Upper lobe of left lung (tissue), 6 donors: ENCODE measurements at places on chromosomes 2 and 18.

- DNase-seq, result peak; percentile 73
Observed at GRCh38 chr18:74081966-74082741, 65.5 kb downstream of the FBXO15 start.

GRCh38 chr2:109609352-109610024 is 4.3 kb downstream of the SEPTIN10 start:
- no peak for DNase-seq

- DNase-seq, result no peak
Observed at GRCh38 chr2:42168459-42169099, 574 bp upstream of the EML4 start.

DNA sequence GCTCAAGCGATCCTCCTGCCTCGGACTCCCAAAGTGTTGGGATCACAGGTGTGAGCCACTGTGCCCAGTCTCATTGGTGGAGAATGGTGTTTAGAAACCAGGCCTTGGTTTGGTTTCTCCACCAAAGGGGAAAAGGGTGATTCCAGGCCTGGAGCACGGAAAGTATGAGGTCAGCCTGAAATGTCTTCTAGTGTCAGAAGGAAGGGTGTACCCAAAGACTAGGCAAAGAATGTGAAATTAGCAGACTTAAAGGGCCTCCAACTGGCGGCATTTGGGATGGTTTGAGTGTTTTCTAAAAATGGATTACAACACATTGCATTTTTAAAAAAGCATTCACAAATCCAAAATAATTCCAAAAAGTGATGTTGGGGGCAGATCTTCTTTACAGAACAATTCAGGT is 139.6 kb downstream of the SH3BP4 start:
- DNase-seq, result no peak

GRCh38 chr2:161980976-161981375 is 93.0 kb downstream of the DPP4 start:
- no peak for DNase-seq

- no peak for DNase-seq
Observed at GRCh38 chr2:9336576-9337314, 86.6 kb downstream of the ITGB1BP1 start.

- DNase-seq, result no peak
Observed at GRCh38 chr2:85930129-85931124, 41.6 kb upstream of the ST3GAL5 start.

DNA sequence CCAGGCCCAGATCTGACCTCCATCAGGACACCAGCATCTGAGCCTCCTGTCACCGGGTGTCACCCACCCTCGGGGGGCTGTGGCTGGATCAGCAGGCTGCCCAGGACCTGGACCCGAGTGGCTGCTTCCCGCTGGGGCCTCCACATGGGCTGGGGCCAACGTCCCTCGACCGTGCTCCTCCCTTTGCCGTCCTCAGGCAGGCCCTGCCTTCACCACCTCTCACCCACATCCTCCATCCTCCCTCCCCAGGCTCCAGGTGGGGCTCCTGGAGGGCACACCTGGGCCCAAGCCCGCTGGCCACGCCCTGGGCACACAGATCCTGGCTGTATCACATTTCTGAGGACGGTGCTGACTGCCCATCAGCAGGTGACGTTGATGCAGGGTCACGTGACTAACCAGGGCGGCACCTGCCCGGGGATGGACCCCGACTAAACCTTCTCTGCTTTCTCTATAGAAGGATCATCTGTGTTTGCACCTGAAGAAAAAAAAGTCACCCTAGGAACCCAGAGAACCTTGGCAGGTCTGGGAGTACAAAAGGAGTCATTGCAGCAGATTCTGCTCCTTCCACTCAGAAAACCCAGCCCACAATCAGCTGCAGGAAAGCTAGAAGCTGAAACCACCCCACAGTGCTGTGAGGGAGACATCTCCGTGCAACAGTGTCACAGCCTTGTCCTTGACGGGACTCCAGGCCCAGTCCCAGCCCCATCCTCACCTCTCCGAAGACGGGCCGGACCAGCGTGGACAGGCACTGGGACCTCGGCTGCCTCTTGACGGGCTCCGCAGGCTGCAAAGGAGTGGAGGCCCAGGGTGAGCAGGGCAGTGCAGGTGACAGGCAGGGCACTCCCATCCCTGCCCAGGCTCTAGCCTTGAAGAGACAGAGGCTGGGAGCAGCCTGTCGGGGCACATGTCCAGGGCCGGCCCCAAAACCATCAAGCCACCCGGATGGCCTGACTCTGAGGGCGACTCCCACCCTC is 11.2 kb downstream of the STK25 start:
- no peak for DNase-seq

DNA sequence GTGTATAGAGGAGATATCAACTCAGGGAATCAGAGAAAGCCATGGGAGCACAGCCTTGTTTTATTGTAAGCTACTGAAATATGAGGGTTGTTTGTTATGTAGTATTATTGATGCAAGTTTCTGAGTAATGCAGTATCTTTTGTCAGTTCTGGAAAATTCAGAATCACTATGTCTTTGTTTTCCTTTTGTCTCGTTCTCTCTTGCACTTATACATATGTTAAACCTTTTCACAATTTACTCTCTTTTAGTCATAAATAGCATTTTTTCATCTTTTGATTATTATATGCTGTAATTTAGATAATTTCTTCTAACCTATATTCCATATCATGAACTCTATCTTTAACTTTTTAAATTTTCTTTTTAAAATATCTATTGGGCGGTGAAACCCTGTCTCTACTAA is 85.0 kb upstream of the COL3A1 start:
- DNase-seq, result no peak

DNA sequence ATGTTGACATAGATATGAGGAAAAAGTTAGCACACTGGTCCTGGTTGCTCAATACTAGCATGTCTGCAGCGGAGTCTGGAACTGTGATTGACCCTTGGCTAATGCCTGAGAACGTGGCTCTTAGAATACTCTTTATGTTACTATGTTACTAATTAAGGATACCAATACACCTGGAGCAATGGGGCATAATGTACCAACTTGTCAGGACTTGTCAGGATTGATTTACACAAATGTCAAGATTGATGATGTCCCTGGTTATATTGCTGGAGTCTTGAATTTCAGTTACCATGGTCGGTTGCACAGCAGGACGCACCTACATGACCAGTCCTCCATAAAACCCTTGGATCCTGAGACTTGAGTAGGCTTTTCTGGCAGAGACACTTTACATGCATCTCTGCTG is 810.9 kb downstream of the CPS1 start:
- no peak for DNase-seq

DNA sequence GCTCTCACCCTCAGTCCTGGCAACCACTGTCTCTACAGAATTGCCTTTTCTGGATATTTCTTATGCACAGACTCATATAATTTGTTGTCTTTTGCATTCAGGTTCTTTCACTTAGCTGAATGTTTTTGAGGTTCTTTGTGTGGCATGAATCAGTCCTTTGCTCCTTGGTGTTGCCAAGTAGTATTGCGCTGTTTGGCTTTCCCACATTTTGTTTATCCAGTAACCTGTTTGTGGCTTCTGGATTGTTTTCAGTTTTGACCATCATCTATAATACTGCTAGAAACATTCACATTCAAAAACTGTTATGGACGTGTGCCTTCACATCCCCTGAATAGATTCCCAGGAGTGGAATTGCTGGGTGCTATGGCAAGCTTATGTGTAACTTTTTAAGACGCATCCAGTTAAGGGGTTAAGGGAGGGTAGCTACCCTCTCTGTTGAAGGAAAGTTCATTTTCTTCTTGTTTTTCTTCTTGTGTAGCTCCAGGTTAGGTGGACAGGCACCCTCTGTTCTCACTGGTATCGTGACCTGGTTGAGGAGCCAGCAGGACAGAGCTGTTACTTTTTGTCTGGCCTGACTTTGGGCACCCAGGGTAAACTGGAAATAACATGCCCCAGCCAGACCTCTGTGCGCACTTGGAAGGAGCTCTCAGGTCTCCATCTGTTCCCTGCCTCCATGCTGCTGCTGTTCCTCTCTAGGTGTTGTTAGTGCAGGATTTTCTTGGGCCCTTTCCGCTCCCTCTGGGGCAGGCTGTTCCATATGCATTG is 29.6 kb downstream of the ARHGAP25 start:
- no peak for DNase-seq

- no peak for DNase-seq
Observed at GRCh38 chr2:8153258-8153718, 528.6 kb upstream of the ID2 start.

DNA sequence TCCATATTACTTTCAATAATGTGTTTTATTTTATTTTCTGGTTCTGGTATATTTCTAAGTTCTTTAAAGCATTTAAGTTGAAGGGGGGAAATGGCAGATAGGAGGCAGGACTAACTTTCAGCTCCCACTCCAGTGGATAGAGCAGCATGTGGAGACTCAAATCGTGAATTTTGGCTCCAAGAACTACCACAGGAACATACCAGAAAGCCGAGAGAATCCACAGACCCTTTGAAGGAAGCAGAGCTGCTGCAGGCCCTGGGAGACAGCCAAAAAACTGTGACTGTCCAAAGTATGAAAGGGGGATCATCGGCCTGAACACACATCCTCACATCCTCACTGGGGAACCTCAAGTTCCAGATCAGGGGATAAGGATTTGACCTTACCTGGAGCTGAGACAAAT is 207.6 kb upstream of the VWC2L start:
- DNase-seq, result no peak

DNA sequence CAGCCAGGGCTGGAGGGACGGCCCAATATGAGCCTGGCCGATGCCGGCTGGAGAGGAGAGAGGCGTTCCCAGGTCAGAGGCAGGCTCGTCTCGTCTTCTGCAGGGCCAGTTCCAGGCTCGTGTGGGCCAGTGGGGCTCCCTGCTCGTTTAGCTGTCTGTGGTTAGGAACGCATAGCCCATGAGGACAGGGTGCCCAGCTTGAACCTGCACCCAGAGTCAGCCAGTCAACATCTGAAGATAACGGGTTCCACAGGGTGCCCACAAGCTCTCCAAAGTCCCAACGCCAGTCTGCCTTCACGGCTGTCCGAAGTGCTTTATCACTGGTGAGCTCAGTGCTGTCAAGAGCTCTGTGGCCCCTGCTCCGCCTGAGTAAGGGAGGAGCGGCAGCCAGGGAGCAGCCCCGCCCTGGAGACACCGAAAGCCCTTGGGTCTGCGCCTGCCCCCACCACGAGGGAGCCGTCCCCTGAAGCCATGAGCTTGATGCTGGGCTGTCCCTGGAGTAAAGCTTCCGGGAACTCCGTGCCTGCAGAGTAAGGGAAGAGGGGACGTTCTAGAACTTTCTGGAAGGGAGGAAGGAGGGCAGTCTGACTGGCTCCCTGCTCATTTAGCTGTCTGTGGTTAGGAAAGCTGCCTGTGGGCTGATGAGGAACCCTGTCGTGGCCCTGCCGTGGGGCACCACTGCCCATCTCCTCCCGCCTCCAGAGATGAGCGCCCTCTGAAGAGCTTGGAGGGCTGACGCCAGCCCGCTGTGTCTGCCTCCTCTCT is 2.7 kb upstream of the HSBP1L1 start:
- DNase-seq, result peak; percentile 81

GRCh38 chr2:101387151-101387834 is at the start of gene CREG2:
TSS of gene CREG2 (minus strand) at chr2:101387503. CDS start at chr2:101387457, 46 bp downstream.
- DNase-seq, result peak; percentile 59

DNA sequence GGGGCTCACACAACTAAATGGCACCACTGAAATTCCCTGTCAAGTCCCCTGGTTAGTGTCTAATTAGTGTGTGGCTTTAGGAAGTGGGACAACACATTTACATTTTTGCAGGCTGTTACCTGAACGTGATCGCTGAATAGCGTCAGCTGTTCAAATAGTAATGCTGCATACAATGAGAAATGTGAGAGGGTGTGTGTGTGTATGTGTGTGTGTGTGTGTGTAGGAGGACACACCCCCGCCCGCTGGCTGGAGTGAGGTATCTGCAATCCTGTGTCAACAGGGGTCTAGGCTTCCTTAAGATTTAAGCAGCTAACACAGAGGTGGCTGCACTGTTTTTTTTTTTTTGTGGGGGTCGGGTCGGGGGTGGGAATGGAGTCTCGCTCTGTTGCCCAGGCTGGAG is 4.8 kb upstream of the LYPD6B start:
- no peak for DNase-seq

DNA sequence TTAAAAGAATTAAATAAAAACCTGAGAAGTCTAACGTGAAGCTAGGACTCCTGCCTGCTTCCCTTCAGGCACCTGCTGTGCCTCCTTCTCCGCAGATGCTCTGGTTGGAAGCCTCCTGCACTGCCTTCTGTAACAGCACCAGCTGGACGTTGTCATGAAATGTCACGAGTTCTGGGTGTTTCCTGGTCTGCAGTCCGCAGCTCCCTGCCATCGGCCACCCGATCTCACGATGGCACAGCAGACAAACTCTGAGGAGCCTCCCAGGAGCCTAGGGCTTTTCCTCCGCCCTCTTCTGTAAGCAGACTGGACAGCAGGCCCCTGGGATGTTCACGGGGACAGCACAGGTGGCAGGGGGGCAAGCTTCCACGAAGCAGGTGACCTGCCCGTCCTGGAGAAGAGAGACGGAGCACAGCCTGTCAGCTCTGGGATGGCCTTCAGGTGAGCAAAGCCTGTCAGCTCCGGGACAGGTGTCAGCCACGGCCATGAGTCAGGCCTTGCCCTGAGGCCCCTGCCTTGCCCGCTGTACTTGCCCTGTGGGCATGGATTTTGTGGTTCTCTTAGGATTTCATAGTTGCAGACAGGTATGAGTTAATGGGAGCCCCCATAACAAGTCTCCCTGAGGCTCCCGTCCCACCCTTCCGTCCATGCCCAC is 110.3 kb downstream of the PXDN start:
- no peak for DNase-seq

- DNase-seq, result peak; percentile 58
Observed at GRCh38 chr2:44943031-44943692, 1.7 kb downstream of the SIX3 start.

DNA sequence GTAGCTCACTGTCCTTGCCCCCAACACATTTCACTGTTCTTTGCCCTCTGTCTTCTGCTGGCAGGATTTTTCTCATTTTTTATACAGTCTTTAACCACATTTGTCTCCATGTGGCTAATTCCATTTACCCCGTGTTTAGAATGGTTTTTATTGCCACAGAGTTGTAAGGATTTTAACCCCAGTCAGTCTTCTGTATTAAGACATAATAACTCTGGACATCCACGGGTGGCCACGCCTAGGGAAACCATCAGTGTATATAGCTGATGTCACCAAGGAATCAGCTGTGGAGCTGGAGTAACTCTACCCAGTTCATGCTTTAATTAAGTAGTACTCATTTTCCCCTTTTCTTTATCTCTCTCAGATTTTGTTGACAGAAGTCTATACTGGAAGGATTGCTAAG is 139.8 kb downstream of the MAP4K4 start:
- no peak for DNase-seq

DNA sequence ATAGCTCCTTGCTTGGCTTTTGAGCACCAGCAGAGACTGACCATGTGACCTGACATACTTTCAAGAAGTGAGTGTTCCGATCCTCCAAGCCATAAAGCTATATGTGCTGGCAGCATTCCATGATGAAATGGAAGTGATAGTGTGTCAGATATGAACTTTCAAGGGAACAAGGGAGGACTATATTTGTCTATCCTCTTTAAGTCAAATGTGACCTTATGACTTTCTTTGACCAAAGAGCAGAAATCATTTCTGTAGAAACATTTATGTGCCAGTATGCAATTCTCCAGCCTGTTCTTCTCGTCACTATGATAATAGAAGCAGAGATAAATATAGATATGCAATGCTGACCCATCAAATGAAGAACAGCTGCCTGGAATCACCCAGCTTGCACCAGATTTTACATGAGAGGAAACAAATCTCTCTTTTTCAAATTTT is 14.4 kb downstream of the HYCC2 start:
- DNase-seq, result no peak

GRCh38 chr2:99918389-99918788 is 224.0 kb downstream of the AFF3 start:
- no peak for DNase-seq
